ENCODE measurements at places on chromosomes 1 and 21.

GRCh38 chr1:1973716-1974642 is 29.6 kb downstream of the CFAP74 start:
- no peak for DNase-seq

- DNase-seq: peak; percentile 91
Observed at GRCh38 chr1:48093696-48094528, 96.7 kb upstream of the TRABD2B start.

- no peak for DNase-seq
Observed at GRCh38 chr1:246742396-246742795, 18.2 kb downstream of the SCCPDH start.

DNA sequence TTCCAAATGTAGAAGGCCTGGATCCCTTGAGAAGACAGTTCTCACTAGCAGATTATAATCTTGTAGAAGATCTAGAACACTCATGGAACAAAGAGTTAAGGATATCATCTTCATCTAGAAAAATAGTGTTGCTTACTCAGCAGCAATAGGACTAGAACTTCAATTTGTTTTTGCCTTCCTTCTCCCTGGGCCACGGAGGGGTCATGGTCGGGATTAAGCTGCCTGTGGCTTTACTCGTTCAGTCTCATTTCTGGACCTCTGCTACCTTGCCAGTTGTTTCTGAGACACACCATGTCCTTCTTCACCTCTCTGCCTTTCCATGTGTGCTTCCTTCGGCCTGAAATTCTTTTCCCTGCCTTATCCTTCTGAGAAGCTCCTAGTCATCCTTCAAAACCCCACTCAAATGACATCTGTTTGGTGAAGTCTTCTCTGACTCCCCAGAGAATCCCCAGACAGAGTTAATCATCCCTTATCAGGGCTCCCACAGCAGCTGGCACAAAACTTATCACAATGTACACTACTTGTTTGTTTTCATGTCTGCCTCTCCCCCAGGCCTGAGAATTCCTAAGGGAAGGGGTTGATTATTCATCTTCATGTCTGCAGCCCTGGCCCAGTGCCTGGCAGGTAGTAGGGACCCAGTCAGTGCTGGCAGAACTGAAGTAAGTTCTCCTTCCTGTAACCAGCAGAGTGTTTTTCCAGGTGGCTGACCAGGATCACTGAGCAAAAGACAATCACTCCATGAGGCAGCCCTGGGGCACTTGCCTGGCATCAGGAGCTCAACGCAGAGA is 15.5 kb upstream of the SNX27 start:
- DNase-seq: no peak

- no peak for DNase-seq
Observed at GRCh38 chr1:35539824-35540261, 17.4 kb downstream of the KIAA0319L start.
